CD4-positive, alpha-beta T cell treated with Interleukin-2 at 100 ng/mL for 4 hours (primary cell): ENCODE measurements at places on chromosomes 6 and 20.

GRCh38 chr20:40499391-40499790 is 189.6 kb downstream of the MAFB start:
- DNase-seq: no peak

DNA sequence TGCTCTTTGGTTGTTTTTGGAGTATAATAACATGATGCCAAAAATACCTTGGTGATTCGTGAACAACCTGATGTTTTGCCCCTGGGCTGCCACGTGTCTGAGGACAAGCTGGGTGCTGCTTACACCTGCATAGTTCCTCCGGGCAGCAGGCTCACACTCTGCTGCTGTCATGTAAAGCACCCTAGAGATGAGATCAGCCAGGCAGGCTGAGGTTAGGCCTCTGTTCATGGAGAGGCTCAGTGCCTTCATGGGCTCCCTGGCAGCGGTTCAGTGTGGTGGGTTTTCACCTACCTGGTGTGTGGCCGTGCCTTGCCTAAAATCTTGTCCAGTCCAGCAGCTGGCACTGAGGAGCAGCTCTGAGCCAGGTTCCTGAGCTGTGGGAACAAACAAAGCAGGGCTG is 60.1 kb upstream of the TAGAP start:
- DNase-seq: peak; percentile 32

DNA sequence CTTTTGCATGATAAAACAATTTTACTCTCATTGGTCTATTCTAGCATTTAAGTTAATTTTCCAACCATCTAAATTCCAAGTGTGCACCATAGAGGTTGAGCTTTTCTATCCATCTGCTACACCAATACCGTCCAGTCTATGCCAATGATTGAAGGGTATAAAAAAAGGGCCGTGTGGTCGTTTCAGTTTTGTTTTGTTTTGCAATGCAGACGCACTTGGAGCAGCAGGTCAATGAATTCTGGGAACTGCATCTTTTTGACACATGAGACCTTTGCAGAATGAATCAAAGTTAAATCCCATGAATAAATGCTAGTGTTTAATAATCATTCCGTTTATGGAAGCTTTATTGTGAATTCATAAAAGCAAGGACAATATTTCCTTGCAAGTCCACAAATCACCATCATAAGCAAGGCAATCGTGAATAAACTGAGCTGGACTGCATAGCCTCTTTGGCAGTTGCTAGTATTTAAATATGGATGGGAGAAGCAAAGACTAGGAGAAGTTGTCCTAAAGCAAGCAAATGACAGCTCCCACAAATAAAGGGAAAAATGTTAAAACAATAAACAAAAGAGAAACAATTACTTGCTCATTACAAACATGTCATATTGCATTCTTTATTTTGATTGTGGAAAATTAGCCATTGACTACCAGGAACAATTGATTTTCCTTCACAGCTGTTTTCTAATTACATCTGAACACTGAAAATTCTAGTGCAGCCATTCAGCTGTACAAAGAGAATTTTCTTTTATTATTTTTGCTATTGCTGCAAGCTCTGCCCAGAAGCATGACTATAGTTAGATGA is 649.7 kb upstream of the GJE1 start:
- DNase-seq: peak; percentile 16

DNA sequence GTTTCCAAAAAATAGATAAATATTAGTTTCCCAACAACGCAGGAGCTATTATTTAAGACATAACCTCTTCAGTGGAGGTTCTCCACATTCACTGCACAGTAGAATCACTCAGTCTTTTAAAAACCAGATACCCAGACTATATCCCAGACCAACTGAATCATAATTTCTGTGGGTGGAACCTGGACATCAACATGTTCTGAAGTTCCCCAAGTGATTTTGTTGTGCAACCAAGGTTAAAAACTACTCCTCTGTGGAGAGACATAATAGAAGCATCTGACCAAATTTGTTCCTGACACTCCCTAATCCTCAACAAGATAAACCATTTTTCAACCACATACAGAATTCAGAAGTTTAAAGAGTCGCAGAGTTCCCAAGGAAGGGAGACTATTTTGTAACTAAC is 42.3 kb downstream of the STK38 start:
- DNase-seq: no peak

GRCh38 chr6:112842330-112842685 is 495.2 kb downstream of the RFPL4B start:
- no peak for DNase-seq

DNA sequence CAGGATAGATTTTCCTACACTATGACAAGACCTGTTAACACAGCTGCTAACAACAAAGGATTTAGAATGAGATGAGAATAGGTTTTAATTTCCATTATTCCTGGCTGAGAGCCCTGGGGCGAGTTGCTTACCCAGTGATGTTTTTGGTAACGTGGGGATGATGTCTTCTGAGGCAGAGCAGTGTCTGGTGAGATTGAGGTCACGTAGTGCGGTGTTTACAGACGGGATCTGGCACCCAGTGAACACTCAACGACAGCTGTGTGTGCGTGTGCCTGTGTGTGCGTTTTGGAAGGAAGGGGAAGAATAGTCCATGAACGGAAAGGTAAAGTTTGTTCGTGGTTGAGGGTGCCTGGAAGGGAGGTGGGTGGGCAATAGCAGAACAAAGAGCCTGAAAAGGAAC is 384.7 kb downstream of the C6orf118 start:
- DNase-seq: no peak

DNA sequence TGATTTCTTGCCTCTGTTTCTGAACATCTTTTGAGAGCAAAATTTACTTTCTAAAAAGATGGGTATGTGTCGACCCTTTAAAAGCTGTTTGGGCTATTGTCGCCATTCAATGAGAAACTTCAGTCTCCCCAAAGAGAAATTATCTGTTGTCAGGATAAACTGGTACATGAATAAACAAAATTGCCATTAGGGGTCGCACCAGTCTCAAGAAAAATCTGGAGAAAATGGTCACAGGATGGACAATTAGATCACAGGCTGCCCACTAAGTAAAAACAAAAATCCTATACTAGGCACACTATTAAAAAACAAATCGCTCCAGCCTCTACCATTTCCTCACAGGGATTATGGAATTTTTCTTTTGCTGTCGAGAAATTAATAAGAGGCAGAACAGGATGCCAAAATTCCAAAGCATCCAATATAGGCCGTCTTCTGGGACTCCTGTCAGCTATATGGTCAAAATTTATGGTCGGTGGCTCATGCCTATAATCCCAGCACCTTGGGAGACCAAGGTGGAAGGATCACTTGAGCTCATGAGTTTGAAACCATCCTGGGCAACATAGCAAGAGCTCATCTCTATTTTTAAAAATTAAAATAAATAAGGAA is 5.5 kb upstream of the HLA-E start:
- DNase-seq: peak; percentile 73

GRCh38 chr6:24359640-24360454 is 2.0 kb upstream of the DCDC2 start:
- peak; percentile 69 for DNase-seq

DNA sequence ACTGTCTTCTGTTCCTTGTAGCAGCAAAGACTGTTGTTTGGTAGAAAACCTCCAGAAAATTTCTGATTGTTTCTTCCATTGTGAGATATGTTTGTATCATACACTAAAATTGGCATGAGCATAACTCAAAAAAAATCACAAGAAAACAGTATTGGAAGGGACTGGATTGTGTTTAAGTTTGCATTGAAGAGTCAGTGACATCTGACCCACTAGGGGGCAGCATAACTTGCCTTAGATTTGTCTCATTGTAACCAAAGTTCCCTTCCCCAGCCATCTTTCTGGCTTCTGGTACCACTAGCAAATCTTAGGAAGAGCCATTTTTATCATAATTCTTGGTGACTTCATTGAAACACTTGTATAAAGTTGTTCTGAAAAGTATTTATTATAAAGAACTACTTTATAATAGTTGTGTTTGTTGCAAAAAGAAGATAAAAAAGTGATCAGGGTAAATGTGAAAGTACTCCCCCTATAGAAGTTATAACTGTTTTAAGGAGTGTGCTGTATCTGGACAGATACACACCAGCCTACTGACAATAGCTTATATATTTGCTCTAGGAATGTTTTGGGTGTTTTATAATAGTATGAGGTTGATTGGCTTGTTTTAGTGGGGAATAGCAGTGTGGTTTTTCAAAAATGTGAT is 7.7 kb downstream of the CSTF1 start:
- DNase-seq: peak; percentile 82

DNA sequence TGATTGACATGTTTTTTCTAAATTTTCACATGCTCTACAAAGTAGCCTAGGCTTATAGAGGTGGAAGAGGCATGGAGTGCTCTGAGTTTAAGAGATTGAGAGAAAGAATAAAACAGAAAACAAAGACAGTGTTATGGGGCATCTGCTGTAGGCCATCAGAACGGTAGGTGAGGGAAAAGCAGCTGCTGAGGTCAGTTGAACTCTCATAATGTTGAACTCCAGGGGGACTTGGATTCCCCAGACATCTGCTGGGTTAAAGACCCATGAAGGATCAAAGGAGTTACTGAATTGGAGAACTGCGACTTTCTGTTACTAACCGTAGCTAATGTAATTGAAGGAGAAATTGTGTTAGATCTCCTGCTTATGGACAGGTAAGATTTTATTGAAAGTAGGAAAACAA is 333.9 kb downstream of the TFAP2B start:
- no peak for DNase-seq

GRCh38 chr20:3420211-3420707 is 12.8 kb upstream of the DNAAF9 start:
- DNase-seq: peak; percentile 60

- no peak for DNase-seq
Measured at GRCh38 chr6:145244349-145245100, 490.8 kb downstream of the EPM2A start.

GRCh38 chr6:134520181-134521115 is 202.5 kb upstream of the SGK1 start:
- DNase-seq: no peak

GRCh38 chr20:9021699-9022098 is 47.2 kb upstream of the PLCB4 start:
- no peak for DNase-seq

- no peak for DNase-seq
Measured at GRCh38 chr6:117906507-117906957, 532 bp upstream of the SLC35F1 start.

GRCh38 chr6:218153-219018 is 73.9 kb upstream of the DUSP22 start:
- DNase-seq: no peak

- no peak for DNase-seq
Measured at GRCh38 chr20:40688129-40689099, 622 bp downstream of the MAFB start.

DNA sequence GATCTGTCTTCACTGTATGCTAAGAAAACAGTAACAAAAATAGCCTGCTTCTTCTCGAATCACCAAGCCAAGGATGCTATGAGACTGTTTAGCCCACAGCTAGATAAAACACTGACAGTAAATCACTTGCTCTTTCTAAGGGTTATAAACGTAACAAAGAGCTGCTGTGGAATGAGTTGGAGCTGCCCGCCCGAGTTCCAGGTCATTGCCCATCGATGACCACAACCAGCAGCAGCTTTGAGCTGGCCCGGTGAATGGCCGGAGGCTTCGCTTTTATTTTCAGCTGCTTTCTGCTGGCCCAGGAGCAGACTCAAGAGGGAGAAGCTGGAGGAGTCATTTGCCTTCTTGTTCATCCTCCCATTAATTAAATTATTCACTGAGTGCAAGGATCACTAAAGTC is 82.2 kb upstream of the CDH4 start:
- no peak for DNase-seq

DNA sequence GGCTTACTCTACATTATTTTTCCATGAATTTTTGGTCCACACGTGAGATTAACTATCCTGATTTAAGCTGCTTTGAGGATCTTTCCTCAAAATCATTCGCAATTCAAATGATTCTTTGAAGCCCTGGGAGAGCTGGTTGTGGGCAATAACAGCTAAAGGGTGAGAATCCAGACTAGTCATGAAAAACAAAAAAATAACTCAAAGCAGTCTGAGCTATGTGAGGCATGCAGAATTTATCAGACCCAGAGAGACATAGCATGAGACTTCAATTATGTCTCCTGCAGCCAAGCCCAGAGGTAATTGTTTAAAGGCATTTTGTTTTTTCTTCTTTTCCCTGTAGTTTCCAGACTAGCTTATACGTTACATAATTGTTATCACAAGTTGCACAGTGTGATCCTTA is 517.3 kb upstream of the PTCHD4 start:
- DNase-seq: no peak

DNA sequence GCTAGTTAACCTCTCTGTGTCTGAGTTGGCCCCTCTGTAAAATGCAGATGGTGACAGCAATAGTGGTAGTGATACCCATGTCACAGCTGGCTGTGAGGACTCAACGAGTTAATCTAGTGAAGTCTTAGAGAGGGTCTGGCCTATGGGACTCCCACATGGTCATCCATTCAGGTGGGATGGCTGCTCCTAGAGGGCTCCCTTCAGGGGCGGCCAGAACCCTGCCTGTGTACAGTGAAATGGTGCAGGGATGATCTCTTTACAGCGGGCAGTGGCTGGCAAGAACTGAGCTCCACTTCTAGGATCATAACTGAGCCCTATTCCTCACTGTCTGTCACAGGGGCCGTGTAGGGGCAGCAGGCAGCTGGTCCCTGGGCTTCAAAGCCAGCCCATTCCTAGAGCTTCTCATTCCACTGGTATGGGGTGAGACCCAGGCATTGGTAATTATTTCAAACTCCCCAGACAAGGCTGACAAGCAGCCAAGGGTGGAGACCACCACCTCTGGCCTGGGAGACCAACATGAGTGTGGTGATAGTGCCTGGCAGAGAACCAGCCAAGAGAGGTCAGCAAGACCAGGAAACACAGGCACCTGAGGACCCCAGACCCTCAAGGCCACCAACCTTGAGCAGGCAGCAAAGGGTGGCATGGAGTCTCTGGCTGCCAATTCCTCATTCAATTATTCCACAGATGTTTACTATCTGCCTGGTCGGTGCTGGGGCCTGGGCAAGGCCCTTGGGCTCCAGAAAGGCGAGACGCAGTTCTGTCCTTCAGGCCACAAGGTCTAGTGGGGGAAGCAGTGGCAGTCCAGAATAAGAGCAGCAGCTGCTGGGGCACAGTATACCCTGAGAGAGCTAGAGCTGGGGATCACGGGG is 103.4 kb downstream of the MRPL14 start:
- DNase-seq: no peak

DNA sequence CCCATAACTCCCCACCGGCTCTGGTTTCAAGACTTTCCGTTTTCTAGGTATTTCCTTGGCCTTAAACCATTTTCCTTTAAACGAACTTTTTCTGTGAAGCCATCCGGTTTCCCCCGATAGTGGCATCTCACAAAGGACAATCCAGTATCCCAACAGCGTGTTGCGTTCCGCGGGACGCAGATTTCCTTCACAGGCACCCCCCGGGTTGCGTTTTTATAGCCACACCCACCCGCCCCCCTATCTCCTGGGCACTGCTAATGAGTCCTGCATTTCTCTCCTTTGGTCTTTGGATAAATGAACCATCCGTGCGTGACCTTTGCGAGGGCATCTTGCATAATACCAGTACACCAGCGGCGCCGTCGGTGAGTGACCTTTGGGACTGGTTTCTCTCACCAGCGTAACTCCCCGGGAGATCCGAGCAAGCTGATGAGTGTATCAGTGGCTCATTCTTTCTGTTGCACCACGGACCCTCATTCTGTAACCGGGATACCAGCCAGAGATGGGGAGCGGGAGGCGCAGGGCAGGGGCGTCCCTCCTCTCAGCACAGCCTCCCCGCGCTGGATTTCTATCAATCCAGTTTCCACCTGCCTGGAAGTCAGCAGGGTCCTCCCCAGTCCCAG is 586 bp upstream of the NQO2 start:
- peak; percentile 14 for DNase-seq
